Activated CD4-positive, alpha-beta T cell treated with anti-CD3 and anti-CD28 coated beads, Interleukin-2, amount 50 U/mL, for 4 hours (primary cell): ENCODE measurements at places on chromosomes 1 and 21.

DNA sequence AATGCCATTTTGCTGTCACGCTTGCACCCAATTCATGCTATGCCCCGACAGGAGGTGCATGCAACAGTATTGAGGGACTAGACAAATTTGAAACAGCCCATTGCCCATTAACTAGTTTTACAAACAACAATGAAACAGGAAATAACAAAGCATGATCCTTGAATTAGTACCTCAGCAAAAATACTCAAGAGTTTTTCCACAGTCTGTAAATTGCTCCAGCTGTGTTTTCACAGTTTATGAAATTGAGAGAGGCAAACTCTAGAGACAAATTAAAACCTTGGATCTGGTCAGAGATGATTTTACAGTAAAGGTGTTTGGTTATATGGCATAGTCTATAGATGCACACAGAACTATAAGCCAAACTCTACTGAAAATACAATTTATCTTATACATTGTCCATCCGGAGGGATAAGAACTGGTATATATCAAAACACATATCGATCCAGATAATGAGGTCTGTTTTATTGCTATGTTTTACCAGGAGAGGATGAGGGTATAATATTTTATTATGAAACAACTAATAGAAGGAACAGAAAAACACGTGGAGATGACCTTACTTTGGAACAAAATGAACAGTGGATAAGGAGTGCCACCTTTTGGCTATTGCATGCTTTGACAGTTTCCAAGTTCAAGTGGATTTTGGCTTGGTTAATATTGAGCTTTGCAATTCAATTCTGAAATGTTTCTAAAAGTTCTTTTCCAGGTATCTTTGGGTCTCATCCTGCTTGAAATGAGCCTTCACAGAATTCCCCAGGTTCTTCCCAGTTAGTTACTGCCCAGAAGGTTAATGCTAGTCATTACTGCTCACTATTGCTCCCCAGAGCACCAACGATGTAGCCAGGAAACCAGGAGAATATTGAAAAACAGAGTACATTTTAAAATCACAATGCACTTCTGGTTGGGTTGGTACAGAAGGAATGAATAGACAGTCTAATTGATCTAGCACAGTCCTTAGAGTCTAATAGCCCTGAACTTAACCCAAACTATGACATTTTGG lies 45.7 kb downstream of the ZC3H11B start:
- no peak for DNase-seq

GRCh38 chr1:169236880-169237279 lies 130.4 kb downstream of the ATP1B1 start:
- no peak for DNase-seq

DNA sequence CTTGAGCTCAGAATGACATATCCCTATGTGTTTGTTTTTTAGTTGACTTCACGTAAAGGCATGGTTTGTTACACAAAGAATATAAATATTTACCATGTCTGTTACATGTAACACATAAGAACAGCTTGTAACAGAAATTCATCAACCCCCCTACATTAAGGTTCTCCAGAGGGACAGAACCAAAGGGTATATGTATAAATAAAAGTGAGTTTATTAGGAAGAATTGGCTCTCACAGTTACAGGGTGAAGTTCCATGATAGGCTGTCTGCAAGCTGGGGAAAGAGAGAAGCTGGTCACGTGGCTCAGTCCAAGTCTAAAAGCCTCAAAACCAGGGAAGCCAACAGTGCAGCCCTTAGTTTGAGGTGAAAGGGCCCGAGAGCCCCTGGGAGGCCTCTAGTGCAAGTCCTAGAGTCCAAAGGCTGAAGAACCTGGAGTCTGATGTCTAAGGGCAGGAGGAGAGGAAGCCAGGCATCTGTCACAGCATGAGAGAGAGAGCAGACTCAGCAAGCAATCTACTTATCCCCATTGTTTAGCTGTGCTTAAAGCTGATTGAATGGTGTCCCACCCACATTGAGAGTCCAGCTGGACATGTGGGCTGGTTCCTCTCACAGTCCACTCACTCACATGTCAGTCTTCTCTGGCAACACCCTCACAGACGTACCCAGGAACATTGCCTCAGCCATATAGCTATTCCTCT lies 15.8 kb downstream of the THRAP3 start:
- DNase-seq, result no peak

DNA sequence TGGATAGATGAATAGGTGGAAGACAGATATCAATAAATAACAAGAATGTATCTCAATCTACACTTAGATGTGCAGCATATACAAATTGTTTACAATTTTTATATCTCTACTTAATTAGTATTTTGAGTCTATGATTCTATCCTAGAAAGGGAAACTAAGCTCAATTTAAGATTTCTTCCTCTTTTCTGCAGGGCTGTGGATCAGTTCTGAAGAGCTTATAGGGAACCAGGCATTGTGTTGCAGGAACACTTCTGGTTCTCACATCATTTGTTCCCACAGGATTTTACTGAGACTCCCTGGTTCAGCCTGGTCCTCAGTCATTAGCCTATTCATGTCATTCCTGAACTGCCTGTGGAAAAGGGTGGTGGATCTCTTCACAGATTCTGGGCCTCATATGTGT lies 105.8 kb downstream of the TNFSF18 start:
- no peak for DNase-seq

DNA sequence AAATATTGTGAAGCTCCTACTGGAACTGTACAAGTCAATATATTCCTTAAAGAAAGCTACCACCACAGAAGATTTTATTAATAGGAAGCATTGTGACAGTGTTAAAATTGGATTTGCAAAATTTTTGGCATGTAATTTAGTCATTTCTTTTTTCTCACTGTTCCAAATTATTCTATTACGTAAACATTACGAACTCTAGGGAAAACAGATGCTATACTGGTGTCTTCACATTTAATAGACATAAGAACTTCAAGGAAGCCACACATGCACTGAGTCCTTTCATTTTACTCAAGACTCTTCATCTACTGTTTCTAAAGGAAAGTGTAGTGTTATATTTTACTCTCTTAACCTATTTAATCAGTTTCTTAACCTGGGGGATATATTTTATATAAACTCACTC lies 135.4 kb downstream of the HMCN1 start:
- no peak for DNase-seq

GRCh38 chr1:160200786-160201185 lies 4.4 kb upstream of the PEA15 start:
- DNase-seq, result no peak
